ENCODE measurements at places on chromosomes 16 and 17.

- no peak for DNase-seq
Measured at GRCh38 chr16:15649727-15650018, 372 bp upstream of the NDE1 start.

DNA sequence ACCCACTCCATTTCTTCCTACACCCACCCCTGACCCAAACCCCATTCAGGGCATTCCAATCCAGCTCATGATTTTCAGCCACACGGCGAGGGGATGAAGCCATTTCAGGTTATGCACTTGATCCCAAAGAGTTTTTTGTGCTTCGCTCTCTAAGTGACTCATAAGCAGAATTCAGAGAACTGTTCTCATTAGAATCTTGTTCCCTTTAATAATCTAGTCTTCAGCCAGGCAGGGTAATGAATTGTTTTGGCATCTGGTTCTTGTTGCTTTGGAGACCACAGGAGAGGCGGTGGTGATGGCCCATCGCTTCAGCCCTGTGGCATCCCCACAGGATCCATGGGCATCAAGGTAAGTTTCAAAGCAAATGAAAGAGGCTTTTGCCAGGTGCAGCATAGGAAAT lies 4.8 kb upstream of the KRT31 start:
- peak; percentile 79 for DNase-seq

GRCh38 chr17:35087731-35088355 lies 24.3 kb upstream of the RFFL start:
- DNase-seq, result peak; percentile 38

DNA sequence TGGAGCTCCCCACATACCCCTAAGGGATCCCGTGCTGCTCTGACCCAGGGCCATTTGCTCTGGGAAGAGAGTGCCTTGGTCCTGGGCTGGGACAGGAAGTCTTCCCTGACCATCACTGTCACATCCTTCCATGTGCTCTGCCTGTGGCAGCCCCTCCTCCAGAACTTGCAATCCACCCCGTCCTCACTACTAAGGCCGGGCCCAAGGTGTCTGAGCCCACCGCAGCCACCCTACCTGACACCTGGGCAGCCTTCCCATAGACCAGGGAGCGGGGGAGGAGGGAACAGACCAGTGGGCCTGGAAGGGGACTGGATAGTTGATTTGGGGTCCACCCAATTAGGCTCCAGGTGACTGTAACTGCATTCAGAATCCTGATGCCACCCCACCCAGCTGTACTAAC lies 117.5 kb upstream of the CRHR1 start:
- DNase-seq, result no peak

DNA sequence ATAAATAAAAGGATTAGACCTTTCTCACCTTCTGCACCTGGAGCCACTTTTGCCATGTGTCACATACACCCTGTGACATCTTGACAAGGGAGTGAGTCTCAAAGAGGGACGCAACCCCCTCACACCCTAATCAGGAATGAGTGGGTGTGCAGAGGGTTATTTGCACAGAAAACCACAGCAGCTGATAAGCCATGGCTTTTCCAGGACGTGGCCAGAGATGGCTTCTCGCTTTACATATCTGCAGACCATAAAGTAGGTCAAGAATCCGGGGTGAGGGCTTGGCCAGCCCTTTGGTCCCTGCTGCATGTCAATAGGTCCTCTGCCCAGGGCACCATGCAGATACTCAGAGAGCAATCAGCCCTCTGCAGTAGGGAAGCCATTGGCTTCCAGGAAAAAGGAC lies 2.4 kb upstream of the CD300LF start:
- DNase-seq, result no peak

- DNase-seq, result no peak
Measured at GRCh38 chr17:67258821-67259468, 13.9 kb upstream of the HELZ start.

DNA sequence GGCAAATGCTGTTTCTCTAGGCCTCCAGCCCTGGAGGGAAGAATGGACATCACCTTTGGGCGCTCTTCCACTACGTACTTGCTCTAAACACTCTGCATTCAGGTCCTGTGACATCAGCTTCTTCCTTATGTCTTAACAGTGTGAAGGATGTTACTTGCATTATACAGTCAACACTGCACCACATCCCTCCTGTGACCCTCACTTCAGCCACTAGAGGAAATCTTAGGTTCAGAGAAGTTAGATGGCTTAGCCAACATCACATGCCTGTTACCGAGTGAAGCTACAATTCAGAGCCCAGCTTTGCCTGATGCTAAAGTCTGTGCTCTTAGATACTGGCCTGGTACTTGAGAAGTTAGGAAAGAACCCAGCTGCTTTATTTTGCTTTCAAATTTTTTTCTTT lies 18.3 kb downstream of the UBFD1 start:
- DNase-seq, result no peak
